ENCODE measurements at places on chromosomes 6 and 20.

- no peak for DNase-seq
Observed at GRCh38 chr6:113805173-113805790, 51.9 kb upstream of the MARCKS start.

- no peak for DNase-seq
Observed at GRCh38 chr6:138652824-138653223, 120.7 kb upstream of the CCDC28A start.

DNA sequence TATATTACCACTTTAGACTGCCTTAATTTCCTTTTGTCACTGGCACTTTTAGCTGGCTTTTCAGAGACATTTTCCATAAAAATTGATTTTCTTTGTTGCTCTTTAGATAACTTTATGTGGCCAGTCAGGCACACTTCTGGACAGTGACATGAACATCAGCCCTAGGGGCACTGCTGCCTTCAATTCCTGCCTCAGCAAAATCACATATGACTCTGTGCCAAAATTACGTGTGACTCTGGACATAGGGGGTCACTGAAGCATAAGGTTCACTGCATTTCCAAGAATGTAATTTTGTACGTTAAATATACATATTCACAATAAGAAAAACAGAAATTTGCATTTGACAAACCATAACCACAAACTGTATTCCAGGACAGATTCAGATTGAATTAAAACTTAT is 66.5 kb downstream of the ESF1 start:
- no peak for DNase-seq

- no peak for DNase-seq
Observed at GRCh38 chr6:16562498-16562897, 198.8 kb downstream of the ATXN1 start.

DNA sequence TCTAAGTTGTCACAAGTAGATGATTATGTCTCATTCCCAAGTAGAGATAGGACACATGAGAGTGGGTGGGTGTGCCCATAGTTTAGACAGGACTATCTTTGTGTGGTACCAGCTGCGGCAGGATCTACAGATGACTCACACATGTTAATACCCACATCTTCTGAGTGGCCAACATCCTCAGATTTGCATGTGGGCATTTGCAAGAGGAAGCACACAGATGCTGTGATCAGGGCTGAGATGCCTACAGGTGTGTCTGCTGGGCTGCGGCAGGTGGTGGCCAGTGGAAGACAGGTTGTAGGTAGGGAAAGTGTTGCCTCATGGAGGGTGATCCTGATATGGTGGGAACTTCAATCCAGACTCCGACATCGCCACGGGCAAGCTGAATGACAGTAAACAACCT is 50.8 kb downstream of the UTRN start:
- DNase-seq: no peak

GRCh38 chr6:137927777-137928218 is 60.7 kb downstream of the TNFAIP3 start:
- DNase-seq: peak; percentile 33

GRCh38 chr20:1370548-1371110 is 22.2 kb downstream of the FKBP1A start:
- DNase-seq: no peak

- DNase-seq: peak; percentile 26
Observed at GRCh38 chr20:58073945-58074856, 154.3 kb downstream of the ANKRD60 start.

GRCh38 chr6:96990462-96990861 is 65.9 kb downstream of the KLHL32 start:
- DNase-seq: no peak

DNA sequence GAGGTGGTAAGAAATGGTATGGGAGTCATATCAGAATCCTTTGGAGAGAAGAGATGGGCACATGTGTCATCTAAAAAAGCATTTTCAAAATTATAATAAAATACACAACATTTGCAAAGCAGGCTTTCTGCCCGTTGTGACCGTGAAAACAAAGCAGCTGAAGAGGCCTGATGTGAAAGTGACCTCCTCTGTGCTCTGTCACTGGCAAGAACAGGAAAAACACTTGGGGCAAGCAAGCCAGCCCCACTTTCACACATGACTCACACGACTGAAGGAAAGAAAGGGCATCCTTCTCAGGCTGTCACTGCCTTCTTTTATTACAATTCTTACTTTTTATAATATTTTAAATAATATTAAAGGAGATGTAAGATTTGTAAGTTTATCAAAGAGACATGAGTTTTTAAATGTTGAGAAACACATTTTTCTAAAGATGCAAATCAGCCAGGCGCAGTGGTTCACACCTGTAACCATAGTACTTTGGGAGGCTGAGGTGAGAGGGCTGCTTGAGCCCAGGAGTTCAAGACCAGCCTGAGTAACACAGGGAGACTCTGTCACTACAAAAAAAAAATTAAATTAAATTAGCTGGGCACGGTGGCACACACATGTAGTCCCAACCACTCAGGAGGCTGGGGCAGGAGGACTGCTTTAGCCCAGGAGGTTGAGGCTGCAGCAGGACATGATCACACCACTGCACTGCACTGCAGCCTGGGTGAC is 143.7 kb downstream of the BTBD9 start:
- DNase-seq: no peak

DNA sequence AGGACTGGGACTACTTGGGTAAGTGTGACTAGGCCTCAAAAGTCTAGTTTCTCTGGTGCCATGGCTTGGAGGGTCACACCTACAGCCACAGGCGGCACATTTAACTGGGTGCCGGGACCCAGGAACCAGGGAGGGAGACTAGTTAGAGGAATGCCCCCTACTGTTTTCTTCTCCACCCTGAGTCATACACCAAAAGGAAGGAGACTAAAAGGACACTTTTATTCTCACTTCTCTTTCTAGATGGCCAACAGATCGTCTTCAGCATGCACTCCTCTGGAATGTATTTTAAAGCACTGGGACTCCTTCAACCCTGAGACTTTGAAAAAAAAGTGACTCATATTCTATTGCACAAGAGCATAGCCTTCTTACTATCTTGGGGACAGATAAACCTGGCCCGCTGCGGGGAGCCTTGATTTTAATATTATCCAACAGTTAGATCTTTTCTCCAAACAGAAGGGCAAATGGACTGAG is 33.4 kb downstream of the PLN start:
- no peak for DNase-seq

GRCh38 chr20:57651881-57652605 is 31.8 kb upstream of the ZBP1 start:
- DNase-seq: peak; percentile 16

DNA sequence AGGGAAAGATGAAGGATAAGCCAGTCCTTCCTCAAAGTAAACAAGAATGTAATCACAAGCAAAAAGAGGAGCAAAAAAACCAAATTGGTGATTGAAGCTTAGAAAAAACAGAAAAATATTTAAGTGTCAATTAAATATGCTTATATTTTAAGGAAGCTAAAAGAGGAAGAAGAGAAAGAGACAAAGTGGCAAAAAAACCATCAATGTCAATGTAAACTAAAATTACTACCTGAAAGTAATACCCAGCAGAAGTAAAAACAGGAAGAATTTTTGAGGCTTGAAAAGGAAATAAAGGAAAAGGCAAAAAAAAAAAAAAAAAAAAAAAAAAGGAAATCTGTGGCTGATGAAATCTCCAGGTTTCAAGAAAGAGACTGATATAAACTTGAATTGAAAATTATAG is 36.2 kb upstream of the OGFRL1 start:
- no peak for DNase-seq

DNA sequence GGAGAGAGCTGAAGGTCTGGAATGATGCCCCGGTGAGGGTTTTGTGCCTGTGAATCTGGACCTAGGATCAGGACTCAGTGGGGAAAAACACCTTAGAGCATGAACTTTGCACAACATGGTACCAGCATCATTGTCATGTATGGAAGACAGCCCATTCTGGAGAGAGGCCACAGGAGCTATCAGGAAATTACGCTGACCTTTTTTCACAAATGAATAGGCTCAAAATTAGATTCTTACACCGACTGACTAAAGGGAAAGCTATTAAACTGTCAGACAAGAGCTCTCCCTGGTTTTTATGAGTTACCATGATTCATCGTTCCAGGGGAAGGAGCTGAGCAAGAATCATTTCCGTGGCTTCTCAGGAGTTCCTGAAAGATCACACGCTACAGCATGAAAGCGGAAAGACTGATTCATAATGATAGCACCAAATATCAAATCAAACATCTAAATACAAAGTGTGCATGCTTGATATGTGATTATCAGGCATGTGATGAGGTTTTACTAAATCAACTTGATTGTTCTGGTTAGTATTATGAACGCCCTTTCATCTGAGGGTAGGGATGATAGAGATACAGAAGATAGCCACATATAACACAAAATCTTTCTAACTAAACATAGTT is 224.9 kb upstream of the SMLR1 start:
- DNase-seq: no peak

GRCh38 chr6:75217193-75217592 is 11.3 kb upstream of the COL12A1 start:
- no peak for DNase-seq

DNA sequence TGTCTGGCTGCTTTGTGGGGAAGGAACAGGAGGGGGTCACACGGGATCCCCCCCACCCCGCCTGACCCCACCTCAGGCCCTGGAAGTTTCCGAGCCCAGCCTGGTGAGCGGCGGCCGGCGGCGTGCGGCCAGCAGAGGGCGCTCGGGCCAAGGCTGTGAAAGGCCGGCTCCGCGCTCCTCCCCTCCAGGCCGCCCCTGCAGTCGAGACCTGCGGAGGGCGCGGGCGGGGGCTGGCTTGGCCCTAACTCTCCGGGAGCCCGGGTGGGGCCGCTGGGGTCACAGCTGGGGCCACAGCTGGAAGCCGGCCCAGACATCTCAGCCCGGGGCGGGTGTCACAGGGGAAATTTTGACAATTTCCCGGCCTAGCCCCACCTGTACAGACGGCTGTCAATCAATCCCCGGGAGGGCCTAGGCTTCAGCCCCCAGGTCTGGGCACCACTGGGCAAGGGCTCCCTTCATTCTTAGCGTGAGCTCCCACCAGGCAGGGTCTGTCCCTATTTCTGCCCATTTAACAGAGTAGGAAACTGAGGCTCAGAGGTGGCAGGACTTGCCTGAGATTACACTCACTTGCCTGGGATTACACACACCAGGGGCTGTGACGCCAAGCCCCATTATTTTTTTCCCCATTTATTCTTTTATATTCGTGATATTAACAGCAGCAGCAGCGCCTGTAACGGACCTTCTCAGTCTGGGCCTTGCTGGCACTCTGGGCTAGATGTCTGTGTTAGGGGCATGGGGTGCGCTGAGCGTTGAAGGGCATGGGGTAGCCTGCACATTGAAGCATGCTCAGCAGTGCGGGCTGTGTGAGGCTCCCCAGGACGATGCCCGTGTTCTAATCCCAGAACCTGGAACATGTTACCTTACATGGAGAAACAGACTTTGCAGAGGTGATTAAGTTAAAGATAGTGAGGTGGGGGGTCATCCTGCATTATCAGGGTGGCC is 23.0 kb downstream of the ZBP1 start:
- DNase-seq: peak; percentile 78

- no peak for DNase-seq
Observed at GRCh38 chr20:37072293-37073196, 23.3 kb downstream of the RBL1 start.

- no peak for DNase-seq
Observed at GRCh38 chr20:40785346-40785745, 96.3 kb upstream of the MAFB start.

DNA sequence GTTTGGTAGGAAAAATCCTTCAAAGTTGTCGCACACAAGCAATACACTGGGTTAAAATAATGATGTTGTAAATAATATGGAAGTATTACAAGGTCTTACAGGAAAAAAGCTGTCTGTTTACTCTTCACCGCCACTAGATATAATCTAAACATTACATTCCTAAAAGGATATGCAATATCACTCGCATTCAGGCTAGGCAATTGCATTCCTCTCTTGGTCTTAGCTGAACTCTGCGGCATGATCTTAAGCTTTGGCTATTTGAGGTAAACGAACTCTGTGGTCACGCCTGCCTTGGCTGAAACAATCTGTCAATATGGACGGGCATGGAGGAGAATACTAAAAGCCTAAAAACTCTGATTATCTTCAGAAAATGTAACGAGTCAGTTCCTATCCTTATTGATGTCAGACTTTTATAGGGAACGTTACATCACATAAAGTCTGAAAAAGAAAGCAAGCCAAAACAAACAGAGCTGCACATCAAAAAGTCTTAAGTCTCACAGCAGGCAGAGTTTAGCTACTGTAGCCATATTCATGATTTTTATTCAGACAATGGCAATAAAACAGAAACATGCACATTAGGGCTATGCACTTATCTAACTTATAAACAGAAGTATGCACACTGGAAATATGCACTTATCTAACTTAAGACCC is 30.8 kb upstream of the FILIP1 start:
- no peak for DNase-seq

- no peak for DNase-seq
Observed at GRCh38 chr6:157800420-157801237, 22.4 kb upstream of the SNX9 start.

DNA sequence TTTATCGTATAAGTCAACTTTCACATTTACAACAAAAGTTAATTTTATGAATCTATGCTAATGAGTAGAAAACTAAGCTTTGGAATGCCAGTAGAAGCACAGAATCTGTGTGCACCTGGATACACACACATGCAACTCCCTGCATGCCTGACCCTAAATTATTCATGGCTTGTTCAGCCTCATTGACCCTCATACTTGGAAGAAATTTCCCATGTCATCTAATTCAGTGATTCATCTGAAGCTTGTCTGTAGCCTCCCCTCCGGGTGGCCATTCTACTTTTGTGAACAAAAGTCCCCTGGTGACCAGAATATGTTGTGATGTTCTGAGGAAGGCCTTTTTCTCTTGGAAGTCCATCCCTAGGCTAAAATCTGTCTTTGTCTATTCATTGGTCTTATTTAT is 1078.4 kb downstream of the KIF16B start:
- DNase-seq: no peak

DNA sequence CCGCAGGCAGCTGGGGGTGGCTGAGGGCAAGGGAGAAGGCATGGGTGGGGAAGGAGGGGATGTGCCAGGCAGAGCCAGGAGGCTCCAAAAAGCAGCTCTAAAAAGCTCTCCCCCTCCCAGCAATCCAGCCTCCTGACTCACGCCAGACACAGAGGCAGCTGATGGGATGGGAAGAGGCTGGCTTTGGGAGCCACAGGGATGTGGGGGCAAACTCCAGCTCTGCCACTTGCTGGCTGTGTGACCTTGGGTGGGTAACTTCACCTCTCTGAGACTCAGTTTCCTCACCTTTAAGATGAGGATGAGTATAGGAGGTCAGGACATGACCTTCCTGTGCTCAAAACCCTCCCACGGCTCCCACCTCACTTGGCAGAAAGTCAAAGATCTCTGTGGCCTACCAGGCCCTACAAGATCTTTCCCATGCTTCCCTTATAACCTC is 148.9 kb downstream of the CEBPB start:
- no peak for DNase-seq

GRCh38 chr6:166905505-166906134 is 50.7 kb downstream of the RNASET2 start:
- DNase-seq: no peak

DNA sequence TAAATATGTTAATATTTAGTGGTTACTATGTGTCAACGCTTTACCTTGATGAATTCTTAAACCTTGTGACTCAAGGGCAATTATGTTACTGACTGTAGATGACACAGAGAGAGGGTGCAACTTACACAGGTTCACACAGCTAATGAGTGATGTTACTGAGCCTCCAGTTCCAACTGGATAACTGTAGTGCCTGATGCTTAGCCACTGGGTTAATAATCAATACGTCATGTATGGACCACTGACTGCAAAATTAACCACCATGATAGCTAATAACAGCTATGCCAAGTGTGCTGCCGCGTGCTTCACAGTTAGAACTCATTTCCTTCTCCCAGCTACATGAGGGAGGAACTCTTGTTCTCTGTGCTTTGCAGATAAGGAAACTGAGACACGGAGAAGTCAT is 45.4 kb downstream of the SIRPA start:
- no peak for DNase-seq

- no peak for DNase-seq
Observed at GRCh38 chr20:32978009-32978335, 26.3 kb downstream of the SUN5 start.
